ENCODE measurements at places on chromosomes 12 and 14.

DNA sequence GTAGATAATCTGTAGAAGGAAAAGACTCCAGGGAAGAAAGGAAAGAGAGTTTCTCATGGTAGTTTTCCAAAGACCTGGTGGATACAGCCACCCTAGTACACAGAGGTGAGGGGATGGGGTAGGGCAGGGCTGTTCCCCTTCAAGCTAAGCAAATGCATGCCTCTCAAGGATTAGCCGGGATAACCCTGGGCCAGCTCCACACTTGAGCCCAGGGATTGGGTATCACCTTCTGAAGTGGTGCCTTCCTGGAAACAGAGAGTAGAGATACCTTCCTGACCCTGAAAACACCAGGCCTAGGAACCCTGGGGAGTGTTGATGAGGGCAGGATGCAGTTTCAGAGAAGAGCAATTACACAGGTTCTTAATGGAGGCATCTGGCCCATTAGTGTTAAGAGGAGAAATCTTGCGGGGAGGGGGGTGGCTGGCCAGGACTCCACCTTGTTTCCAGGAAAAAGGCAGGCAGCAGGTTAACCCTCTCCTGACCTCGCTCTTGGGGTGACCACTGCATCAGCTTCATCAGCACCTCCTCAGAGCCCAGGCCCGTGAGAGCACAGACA, 106.9 kb upstream of the TMEM233 start:
- no peak for DNase-seq

DNA sequence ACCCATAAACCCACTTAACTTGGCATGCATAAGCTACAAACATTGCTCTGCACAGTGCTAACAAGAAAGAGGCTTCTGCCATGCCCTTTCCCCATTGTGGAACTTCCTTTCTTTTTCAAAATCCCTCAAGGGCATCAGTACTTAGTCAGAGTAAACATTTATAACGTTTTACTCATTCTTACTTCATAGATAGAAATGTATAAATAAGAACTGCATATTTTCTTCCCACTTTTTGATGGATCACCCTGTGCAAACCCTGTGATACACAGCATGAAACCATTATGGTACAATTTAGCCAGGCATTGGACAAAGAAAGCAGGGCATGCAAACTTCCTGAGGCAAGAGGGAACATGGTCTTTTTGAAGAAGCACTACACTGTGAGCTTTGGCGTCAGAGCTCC, 113.8 kb upstream of the FOXG1 start:
- DNase-seq = no peak

- DNase-seq = no peak
These were observed 25.0 kb downstream of the MFAP5 start for GRCh38 chr12:8637666-8638065.

DNA sequence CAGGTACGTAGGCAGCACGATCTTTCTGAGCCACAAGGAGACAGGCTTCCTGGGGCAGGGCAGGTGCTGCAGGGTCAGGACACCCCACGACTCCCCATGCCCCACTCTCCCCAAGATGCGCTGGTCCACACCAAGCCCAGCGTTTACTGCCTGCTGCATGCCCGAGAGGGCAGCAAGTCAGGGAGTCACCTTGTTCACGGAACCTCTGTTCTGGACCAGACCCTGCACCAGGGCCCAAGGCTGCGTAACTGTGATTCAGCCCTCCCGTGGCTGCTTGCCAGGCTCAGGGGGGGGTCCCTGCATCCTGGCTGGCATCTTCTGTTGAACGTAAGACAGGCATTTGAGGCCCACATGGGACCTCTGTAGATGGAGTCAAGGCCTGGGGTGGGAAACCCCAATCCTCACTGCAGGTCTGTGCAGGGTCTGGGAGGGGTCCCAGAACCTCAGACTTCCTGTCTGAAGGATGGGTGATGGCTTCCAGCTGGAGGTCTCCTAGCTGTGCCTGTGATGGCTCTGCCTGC, 228.6 kb upstream of the RTL1 start:
- DNase-seq = no peak

- DNase-seq = no peak
These were observed 2.4 kb upstream of the MIPOL1 start for GRCh38 chr14:37195327-37195726.

GRCh38 chr12:47808050-47808449, 11.7 kb downstream of the HDAC7 start:
- DNase-seq = no peak

GRCh38 chr14:103542605-103543088, 13.7 kb downstream of the TRMT61A start:
- no peak for DNase-seq

GRCh38 chr14:103194256-103195045, 71.2 kb downstream of the TNFAIP2 start:
- DNase-seq = peak; percentile 61

DNA sequence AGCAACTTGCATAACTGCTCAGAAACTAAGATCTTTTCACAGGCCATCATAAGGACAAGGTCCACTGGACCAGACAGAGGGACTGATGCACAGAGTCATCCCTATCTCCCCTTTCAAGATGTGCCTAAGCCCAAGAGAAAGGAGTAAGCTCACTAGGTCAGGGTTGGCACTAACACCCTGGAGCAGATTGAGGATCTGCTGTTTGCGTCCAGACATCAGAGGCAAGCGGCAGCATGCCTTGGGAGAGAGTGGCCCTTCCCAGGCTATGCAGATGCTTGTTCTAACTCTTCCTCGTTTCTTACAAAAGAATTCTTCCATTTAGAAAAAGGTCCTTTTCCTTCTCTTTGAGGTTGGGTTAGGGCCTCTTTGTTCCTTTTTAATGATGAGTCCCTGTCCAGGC, 187.2 kb downstream of the KCNA5 start:
- no peak for DNase-seq

DNA sequence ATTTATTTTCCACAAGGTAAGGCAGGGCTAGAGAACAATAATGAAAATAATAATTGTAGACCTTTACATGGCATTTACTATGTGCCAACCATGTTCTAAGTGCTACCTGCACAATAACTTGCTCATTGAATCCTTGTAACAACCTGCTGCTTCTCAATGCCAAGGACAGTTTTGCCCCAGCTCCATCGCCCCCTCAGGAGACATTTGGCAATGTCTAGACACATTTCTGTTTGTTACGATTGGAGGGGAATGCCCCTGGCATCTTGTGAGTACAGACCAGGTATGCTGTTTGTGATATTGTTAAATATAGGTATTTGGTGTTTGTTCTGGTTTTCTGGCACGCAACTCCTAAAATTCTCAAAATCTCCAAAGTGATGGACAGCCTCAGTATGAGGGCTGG, 8.1 kb upstream of the ATXN2 start:
- DNase-seq = no peak

- no peak for DNase-seq
These were observed 16.6 kb downstream of the ADGRD1 start for GRCh38 chr12:130970165-130970907.
